AG08395 (cell line): ENCODE measurements at places on chromosomes 3 and 15.

- DNase-seq, result no peak
Measured at GRCh38 chr3:84789961-84790360, 168.8 kb upstream of the CADM2 start.

- no peak for DNase-seq
Measured at GRCh38 chr3:4083225-4084015, 219.7 kb upstream of the SETMAR start.

DNA sequence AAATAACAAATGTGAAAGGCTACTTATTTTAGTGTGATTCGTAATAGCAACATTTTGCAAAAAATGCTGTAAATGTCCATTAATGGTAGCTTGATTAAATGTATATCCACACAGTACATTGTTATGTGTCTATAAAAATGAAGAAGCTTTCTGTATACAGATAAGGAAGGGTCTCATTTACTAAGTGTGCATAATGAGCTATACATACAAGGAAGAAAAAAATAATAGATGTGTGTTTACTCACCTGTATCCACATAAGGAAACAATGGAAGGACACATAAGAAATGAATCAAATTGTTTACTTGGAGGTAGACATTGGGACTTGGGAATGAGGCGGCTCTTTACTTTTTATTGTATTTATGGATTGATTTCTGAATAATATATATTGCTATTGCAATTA lies 34.9 kb downstream of the MED12L start:
- no peak for DNase-seq

- DNase-seq, result no peak
Measured at GRCh38 chr3:115357456-115357855, 210.4 kb upstream of the ZBTB20 start.

DNA sequence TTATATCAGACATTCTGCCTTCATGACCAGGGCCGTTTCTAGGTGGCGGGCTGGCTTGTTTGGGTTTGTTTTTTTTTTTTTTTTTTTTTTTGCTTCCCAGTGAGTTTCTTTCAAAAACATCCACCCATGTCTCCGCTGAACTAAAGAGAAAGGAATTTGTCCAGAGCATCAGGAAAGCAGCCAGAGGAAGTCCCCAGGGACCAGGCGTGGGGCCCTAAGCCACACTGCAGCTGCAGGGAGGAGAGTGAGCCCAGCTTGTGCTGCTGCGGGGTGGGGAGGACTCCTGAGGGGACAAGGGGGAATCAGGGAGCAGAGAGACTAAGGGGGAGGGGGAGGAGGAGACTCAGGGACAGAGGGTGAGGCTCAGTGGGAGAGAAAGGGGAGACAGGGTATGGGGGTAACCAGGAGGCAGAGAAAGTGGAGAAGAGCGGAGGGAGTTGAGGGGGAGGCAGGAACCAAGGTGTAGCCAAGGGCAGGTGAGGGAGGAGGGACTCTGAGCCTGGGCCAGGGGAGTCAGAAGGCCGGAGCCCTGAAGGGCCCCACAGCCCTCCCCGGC lies 49.5 kb downstream of the CYP11A1 start:
- DNase-seq, result peak; percentile 88

DNA sequence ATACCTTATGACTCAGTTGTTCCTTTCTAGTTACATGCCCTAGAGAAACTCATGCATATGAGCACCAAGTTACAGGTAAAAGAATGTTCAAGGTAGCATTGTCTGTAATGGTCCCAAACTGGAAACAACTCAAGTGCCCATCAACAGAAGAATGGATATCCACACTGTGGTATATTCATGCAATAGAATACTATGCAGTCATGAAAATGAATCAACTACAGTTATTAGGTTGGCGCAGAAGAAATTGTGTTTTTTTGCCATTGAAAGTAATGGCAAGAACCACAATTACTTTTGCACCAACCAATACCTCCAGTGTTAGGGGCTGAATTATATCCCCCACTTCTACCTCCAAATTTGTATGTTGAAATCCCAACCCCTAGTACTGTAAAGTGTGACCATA lies 9.7 kb upstream of the RNU6-1 start:
- no peak for DNase-seq

GRCh38 chr3:146813496-146813895 lies 208.3 kb upstream of the PLSCR5 start:
- peak; percentile 2 for DNase-seq

DNA sequence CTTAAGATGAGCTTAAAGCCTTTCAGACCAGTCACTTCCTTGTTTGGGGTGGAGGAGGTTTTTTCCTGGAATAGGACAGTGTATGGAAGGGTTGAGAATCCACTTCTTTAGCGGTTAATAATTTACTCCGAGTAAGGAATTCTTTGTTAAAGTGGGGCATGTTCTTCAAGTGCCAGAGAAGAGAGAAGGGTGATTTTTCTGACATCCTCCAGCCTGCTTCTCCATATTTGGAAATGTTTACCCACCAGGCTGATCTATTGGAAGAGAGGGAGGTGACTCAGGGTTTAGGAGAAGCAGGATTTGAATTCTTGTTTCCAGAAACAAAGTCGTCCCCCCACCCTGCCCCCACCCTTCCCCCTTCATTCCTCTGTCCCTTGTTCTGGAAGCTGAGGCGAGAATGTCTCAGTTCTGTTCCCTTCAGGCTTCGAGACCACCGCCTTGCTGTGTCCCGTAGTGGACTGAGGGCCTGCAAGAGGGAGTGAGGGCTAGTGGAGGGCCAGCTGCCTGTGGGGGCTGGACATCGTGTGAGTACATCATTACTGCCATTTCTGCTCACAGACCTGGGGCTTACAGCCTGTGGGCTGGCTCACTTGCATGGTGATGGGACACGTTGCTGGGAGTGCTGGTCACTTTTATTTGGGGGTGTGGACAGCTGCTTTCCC lies 58.5 kb downstream of the LPP start:
- DNase-seq, result peak; percentile 55

DNA sequence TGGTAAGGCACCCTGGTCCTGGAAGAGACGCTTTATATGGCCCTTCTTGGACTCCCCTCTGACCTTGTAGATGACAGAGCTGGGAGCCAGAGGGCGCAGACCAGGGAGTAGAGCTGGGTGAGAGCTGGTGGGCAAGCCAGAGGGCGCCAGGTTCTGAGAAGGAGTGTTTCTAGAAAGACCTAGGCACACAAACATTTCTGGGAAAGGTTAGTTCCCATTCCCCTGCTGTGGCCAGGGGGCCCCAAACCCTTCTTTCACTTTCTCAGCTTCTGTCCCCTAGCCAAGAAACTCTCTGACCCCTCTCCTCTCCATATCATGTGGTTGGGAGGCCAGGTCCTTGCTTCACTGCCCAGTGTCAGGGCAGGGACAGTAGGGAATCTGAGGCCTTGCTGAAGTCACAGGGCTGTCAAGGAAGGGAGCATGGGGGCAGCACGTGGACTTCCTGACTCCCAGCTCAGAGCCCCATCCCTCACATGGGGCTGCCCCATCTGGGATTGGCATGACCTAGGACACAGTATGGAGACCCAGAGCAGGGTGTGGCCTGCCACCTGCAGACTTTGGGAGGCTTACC lies 3.6 kb downstream of the HEMK1 start:
- DNase-seq, result no peak

GRCh38 chr3:48430708-48431101 lies 819 bp upstream of the PLXNB1 start:
- DNase-seq, result no peak

DNA sequence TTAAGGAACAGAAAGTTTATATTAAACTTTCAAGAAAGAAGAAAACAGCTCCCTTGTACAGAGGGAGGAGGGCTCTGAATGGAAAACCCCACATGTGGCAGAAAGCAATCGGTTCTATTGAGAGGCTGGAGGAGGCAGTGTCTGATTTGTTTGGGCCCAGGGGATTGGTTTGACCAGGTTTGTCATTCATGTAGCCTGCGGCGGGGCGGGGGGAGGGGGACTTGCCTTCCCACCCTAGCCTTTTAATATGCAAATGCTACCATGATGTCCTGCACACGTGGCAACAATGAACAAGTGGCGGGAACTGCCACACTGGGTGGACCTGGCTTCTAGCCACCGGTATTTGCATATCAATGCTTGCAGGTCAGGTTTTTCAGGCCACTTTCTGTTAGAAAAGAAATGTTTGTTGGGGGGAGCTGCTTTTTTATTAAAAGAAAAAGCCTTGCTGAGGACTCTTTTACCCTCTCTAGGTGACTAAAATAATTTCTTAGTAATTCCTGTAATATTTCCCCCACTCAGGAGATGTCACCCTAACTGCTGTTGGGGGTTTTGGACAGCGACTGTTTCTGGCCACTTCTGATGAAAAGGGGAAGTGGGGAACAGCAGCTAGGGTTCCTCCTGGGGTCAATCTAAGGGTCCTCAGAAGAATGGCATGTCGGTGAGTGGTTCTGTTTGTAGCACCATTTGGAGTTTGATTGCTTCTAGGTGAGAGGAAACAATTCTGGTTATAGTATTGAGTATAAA lies 691.2 kb downstream of the TBL1XR1 start:
- DNase-seq, result no peak

DNA sequence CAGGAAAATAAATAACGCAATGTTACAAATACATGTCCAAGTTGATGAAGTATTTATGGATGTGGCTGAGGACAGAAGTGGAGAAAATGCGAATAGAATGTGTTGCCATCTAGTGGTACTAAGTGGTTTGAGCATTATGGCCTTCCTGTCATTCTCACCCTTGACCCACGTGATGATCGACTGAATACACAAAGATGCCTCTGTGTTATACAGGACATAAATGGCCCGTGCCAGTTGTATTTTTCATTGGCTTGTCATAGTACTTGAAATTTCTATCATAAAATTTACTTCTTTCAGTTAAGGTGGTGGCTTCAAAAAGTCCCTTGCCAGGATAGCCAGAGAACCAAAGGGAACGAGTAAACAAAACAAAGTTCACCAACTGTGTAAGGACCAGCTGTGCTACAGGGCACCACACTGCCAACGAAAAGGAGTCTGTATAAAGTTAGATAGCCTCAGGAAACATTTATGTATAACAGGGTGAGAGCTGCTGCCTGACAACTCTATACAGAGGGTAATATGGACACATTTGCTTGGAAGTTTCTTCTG lies 103.7 kb downstream of the MYH15 start:
- peak; percentile 56 for DNase-seq

GRCh38 chr15:63088533-63089245 lies 33.0 kb upstream of the LACTB start:
- DNase-seq, result no peak

GRCh38 chr15:91866371-91866905 lies 12.9 kb downstream of the SLCO3A1 start:
- DNase-seq, result no peak

DNA sequence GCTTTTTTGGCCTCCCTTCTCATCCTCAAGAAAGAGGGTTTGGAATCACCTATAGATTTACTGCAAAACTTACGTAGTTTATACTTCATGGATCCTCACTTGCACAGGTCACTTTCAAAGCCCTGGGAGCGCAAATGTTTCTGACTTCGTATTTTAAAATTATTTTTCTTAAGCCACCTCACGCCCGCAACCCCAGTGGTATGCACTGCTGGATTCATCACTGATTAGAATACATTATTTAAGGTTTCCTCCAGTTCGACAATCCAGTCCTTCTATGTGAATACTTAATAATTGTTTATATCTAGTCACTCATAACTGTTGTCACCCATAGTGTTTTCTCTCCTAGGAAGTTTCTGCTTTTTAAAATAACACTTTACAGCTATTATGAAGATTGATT lies 339.9 kb downstream of the CHL1 start:
- DNase-seq, result no peak

- no peak for DNase-seq
Measured at GRCh38 chr3:176005564-176005963, 1146.4 kb downstream of the NAALADL2 start.

GRCh38 chr3:11006986-11007933 lies 14.7 kb downstream of the SLC6A1 start:
- DNase-seq, result no peak

- DNase-seq, result no peak
Measured at GRCh38 chr3:172148702-172149565, 109.6 kb downstream of the FNDC3B start.

- DNase-seq, result no peak
Measured at GRCh38 chr3:188157407-188157806, 3.5 kb downstream of the LPP start.

- DNase-seq, result no peak
Measured at GRCh38 chr15:25175789-25176615, 221.2 kb downstream of the SNRPN start.

- DNase-seq, result no peak
Measured at GRCh38 chr3:62546266-62546665, 172.9 kb upstream of the FEZF2 start.

DNA sequence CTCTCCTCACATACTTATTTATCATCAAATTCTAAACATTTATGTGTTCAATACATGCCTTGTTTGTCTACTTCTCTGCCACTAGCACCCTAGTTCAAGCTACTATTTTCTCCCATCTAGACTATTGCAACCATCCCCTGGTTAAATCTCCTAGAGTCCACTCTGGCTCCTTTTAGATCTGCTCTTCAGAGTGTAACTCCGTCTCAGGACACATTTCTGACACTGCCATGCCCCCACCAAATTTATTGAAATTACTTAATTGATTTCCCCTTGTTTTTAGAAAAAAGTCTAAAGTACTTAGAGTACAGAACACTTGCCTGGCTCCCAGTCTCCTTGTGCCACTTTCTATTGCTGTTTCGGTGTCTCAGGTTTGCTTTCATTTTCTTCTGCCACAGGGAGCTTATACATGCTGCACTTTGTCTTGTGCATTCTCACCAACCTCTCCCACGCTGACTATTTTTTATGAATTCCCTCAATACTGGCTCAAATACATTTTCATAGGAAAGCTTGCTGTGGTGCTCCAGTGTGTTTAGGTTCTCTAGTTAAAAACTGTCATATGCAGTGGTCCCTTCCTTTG lies 792.3 kb downstream of the DIPK2A start:
- no peak for DNase-seq

- no peak for DNase-seq
Measured at GRCh38 chr3:30612437-30613132, 6.2 kb downstream of the TGFBR2 start.

GRCh38 chr15:94536549-94536948 lies 305.2 kb downstream of the MCTP2 start:
- DNase-seq, result no peak

DNA sequence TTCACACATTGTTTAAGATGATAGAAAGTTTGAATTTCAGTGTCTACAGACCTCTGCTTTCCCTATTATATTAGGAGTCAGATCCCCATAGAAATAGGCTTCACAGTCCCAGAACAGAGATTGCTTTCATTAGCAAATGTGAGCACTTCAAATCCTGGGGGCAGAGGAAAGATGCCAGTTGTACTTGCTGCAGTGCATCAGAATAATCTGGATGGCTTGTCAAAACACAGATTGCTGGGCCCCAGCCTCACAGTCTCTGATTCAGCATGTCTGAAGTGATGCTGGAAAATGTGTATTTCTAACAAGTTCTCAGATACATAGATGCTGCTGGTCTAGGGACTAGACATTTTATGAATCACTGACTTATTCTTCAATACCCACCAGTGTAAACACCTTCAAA lies 375.2 kb downstream of the FGF12 start:
- DNase-seq, result no peak

- DNase-seq, result no peak
Measured at GRCh38 chr3:169328471-169328870, 335.0 kb downstream of the MECOM start.

DNA sequence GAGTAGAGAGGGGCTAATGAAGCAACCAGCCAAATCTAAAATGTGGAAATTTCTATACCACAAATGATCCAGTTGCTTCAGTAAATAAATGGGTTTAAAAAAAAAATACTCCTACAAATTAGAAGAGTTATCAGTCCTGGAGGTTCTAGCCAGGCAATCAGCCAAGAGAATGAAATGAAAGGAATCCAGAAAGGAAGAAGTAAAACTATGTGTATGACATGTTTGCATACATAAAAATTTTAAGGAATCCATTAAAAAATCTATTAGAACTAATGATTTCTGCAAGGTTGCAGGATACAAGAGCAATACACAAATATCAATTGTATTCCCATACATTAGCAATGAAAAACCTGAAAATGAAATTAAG lies 9.6 kb downstream of the MESP2 start:
- DNase-seq, result no peak

- no peak for DNase-seq
Measured at GRCh38 chr15:80210611-80211573, 41.1 kb downstream of the CTXND1 start.
